Left colon (tissue), 2 donors: ENCODE measurements at places on chromosomes 4 and X. TPM values are rescaled to one million over a fixed set of nuclear protein-coding genes. Genes with fewer than 3 reads are reported as not detected.

The SLC38A5 gene
- total RNA-seq, result 16.7 TPM

The TMEM154 gene
- 1.4 TPM for total RNA-seq

The CLDN2 gene
- 0.20 TPM for total RNA-seq

The ALAS2 gene
- not detected for total RNA-seq

The TMEM271 gene
- total RNA-seq, result not detected

The ATG4A gene
- total RNA-seq, result 19.9 TPM

The DCAF12L2 gene
- 0.22 TPM for total RNA-seq

The SAT1 gene
- 508 TPM for total RNA-seq

The SSX2 gene
- not detected for total RNA-seq

The SCML2 gene
- 1.0 TPM for total RNA-seq

The SSX4B gene
- not detected for total RNA-seq

The TASL gene
- total RNA-seq, result 1.4 TPM

The CLGN gene
- 1.1 TPM for total RNA-seq

The CSAG3 gene
- not detected for total RNA-seq

The CPZ gene
- 1.0 TPM for total RNA-seq

The RHOXF2B gene
- total RNA-seq, result not detected

The CXCL1 gene
- total RNA-seq, result 4.3 TPM

The FATE1 gene
- not detected for total RNA-seq

The TLR7 gene
- total RNA-seq, result 2.0 TPM

The SPATA4 gene
- not detected for total RNA-seq

The RNF128 gene
- 43.0 TPM for total RNA-seq
